GM03348 (cell line): ENCODE measurements at places on chromosomes 13 and 19.

DNA sequence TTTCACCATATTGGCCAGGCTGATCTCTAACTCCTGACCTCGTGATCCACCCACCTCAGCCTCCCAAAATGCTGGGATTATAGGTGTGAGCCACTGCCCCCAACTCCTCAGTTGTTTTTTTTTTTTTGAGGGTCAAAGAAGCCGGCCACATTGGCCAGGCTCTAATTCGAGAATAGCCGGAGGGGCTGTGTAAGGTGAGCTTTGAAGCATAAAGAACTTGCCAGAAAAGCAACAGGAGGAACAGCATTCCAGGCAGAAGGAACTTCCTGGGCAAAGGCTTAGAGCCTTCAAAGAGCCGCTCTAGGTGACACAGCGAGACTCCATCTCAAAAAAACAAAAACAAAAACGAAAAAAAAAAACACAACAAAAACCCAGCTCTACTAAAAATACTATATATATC, 1.2 kb upstream of the BABAM1 start:
- DNase-seq, result no peak

DNA sequence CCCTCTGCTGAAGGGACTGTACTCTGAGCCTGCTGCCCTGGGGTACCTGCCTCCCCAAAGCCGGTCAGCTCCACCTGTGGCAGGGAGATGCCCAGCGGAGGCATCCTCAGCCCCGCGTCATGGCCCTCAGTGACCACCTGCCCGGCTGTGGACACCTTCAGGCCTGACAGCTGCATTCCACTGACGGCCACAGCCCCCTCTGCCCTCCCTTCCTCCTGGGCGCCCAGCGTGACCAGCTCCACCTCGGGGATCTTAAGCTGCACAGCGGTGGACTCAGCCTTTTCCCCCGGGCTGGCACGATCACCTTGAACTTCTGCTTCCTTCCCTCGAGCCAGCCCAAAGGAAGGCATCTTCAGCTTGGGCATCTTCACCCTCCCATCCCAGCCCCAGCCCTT, 4.8 kb upstream of the HIPK4 start:
- DNase-seq, result no peak

DNA sequence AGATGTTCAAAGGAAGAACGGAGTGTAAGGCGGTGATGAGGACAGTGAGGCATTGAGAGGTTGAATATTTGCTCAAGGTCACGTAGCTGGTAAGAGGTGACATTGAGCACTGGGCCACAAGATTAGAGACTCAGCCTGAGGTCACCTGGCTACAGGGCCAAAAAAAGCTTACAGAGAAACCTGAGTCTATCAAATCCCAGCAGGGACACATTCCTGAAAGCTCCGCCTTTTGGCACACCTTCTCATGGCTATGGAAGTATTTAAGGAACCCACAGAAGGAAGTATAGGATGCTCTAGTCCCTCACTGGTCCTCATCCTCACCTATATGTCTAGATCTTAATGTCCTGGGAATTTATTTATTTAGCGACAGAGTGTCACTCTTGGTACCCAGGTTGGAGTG, 17.4 kb downstream of the ZNF586 start:
- no peak for DNase-seq

GRCh38 chr19:30074741-30075715, 133.0 kb downstream of the URI1 start:
- no peak for DNase-seq

DNA sequence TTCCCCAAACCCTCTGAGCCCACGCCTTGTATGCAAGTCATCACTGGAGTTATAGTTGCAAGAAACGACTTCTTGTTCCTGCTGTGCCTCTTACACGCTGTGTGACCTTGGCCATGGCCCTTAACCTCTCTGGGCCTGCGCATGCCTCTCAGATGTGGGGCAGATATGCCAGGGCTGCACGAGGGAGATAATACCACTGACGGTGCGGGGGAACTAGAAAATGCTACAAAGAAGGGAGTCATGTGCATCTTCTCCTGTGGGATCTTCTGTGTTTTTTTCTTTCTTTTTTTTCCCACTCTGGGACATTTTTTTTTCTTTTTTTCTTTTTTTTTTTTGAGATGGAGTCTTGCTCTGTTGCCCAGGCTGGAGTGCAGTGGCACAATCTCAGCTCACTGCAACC, 4.3 kb upstream of the SAMD1 start:
- DNase-seq, result no peak

DNA sequence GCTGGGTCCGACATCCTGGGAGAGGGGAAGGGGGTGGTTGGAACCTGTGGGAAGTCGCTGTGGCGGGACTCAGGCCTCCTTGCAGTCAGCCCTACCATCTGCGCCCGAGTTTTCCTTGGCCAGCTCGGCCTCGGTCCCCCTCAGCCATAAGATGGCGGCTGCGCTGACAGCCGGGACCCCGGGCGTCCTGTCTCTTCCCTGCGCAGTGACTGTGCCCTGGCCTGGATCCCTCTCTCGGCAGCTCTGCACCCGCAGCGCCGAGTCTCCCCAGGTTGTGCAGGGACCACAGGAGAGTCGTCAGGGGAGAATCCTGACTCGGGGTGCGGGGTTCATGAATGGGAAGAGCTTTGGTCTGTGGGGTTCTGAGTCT, 345 bp downstream of the ZNF257 start:
- peak; percentile 4 for DNase-seq

DNA sequence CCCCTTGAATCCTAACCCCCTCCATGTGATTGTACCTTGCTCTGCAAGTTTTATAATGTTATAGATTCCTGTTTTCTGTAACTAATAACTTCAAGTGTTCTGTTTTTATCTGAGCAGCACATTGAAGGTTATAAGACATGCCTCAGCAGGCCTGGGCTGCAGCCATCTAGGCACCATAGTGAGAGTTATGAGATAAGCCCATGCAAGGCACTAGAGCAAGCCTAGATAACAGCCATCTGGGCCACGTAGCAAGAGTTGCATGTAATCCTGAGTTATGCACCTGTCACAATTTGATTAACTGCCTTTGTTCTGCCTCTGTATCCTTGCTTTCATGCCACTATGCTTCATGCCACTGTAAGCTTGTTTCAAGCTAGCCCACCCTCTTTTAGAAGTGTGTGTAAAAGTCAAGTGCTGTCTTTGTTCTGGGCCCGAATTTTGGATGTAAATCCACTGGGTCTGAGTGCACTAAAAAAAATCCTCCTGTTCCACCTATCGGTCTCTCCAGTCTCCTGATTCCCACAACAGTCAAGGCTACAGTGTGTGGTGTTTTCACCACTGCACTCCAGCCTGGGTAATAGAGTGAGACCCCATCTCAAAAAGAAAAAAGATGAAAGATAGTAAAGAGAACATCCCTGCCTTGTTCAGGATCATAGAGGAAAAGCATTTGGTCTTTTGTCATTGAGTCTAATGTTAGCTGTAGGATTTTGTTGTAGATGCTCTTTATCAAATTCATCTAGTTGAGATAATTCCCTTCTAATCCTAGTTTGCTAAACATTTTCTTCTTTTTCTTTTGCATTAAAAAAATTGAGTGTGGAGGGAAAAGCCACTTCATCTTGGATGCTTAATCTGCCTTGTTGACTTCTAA, 16.0 kb upstream of the KBTBD6 start:
- DNase-seq, result no peak

GRCh38 chr13:78636495-78636894, 22.5 kb downstream of the OBI1 start:
- no peak for DNase-seq

- DNase-seq, result no peak
Observed at GRCh38 chr13:88142653-88143052, 471.5 kb downstream of the SLITRK5 start.

DNA sequence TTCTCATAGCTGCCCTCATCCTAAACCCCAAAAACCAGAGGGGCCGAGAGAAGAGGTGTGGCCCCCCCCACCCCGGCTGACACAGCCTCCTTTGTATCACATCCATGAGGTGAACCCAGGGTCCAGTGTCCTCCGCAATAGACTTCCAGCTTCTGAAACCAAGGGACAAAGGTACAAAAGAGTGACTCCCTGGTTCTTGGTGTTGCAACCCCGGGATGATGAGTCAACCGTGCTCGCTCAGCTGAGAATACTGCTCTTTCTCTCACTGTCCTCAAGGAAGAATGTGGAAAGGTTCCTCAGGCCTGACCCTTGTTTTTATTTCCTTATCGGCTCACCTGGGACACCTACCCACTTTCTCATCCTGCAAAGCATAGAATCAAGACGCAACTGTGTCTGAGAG, 5.5 kb downstream of the SLC15A1 start:
- peak; percentile 54 for DNase-seq

DNA sequence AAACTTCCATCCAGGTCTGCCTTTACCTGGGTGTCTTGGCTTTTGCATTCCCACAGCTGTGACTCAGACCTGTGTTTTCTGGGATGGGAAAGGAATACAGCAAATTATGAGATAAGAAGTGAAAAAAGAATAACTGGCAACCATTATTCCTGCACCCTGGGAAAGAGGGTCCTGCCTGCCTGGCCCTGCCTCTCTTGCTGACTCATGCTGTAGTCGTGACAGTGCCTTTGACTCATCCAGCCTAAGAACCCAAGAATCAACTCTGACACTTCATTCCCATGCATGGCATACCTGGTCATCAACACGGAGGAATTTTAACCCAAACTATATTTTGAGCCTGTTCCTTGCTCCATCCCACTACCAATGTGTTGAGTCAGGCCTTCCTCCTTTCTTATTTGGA, 185.4 kb upstream of the SERP2 start:
- DNase-seq, result peak; percentile 18

GRCh38 chr19:43704002-43704705, 11.7 kb upstream of the IRGC start:
- no peak for DNase-seq

GRCh38 chr19:3970313-3970807, 539 bp downstream of the DAPK3 start:
- no peak for DNase-seq

- no peak for DNase-seq
Observed at GRCh38 chr19:29806098-29806866, 5.5 kb upstream of the CCNE1 start.

- no peak for DNase-seq
Observed at GRCh38 chr19:44876930-44877535, 14.0 kb upstream of the TOMM40 start.

DNA sequence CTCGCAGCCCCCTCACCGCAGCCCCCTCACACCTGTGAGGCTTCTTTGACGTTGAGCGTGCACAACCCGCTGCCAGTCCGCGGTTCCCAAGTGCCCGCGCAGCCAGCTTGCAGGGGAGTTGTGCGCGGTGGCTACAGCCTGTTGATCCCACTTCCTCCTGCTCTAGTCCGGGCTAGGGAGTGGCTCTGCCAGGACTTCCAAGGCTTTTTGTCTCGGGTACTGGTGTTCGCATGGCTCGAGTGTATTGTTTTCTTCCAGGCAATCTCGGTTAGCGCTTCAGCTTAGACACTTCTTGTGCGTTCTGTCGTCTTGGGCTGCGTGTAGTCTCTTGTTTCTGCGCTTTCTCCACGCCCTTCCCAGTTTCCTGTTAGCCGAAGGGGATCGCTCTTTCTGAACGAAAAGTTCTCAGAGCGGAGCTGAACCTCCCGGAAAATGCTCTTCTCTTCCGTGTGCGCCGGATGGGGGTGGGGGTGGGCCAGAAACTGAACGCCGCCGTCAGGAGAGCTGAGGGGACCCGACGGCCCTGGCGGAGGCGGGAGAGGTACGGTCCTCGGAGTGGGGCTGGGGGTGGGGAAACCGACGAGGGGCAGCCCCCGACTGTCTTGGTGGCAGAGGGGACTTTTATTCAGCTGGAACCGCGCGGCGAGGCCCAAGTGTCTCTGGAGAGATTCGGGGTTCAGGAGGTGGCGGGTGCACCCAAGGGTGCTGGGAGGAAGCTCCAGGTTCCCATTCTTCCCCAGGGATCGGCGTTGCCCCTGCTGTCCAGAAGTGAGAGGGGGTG, 697 bp upstream of the DGKH start:
- DNase-seq, result peak; percentile 63

DNA sequence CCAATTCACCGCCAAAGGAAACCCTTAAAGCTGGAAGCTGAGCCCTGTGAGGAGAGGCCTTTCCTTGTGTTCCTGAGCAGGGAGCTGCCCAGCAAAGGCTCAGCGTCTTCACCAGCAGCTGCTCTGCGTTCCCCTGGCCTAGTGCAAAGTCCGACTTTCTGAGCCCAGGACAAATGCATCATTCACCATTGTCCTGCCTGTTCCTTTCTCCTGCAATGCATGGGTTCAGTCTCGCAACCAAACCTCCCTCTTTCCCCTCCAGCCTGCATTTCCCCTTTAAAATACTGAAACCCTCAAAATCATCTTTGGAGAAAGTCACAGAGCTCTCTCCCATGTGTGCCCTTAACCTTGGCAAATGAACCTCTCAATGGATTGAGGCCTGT, 12.9 kb upstream of the TMEM255B start:
- no peak for DNase-seq

DNA sequence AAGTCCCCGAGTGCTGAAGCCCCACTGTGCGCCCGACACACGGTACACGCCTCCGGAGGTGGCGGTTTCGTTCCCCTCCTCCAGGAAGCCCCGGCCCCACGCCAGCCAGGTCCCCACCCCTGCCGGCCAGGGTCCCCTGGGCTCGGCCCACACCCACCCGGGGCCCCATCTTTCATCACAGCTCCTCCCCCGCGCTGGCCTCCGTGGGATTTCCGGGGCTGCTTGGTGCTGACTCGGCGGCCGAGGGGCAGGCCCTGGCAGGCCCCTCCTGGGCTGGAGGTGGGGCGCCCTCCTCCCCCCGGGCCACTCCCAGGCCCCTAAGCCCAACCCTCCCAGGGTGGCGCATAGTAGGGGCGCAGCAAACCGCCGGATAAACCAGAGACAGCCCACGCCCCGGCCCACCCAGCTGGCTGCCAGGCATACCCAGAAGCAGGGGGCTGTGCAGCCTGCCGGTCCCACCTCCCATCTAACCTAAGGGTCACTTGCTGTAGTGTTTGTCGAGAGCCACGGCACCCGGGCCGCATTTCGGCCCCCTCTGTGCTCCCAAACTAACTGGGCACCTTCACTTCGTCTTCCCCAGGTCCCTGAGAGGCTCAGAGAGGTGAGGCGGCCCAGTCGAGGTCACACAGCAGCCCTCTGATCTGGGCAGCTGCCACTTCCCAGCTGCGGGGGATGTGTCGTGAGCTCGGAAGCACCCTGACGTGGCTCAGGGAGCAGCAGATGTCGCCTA, 6.6 kb downstream of the ZBTB7A start:
- DNase-seq, result peak; percentile 66

DNA sequence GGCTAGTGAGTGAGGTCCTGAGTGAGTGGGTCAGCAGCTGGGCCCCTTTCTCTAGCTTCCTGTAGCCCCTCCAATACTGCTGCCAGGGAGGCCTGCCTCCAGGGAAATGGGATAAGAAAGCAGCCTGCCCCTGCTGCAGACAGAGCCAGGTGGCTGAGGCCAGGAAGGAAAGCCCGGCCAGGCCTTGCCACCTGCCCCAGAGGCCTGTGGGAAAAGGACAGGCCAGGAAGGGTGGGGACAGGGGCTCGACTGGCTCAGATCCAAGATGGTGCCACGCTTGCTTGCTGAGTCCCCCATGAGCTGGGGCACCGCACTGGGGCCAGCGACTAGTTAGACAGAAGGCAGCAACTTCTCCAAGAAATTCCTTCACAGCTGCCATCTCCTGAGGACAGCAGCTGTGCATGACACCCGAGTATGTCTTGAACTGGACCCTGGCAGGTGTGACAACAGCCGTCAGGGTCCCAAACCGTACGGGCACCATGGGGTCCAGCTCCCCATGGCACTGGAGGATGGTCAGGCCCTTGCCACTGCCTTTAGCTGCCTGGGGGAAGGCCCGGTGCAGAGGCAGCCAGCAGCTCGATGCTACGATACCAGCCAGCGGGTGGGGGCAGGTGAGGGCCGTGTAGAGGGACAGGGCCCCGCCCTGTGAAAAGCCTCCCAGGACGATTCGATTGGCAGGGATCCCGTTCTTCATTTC, 5.1 kb upstream of the PRR36 start:
- DNase-seq, result no peak
